Activated naive CD4-positive, alpha-beta T cell treated with anti-CD3 and anti-CD28 coated beads, Interleukin-2, amount 50 U/mL, for 72 hours (primary cell): ENCODE measurements at places on chromosomes 16 and 17.

- DNase-seq, result peak; percentile 72
These were observed 22.6 kb upstream of the CBFA2T3 start for GRCh38 chr16:88999457-89000206.

DNA sequence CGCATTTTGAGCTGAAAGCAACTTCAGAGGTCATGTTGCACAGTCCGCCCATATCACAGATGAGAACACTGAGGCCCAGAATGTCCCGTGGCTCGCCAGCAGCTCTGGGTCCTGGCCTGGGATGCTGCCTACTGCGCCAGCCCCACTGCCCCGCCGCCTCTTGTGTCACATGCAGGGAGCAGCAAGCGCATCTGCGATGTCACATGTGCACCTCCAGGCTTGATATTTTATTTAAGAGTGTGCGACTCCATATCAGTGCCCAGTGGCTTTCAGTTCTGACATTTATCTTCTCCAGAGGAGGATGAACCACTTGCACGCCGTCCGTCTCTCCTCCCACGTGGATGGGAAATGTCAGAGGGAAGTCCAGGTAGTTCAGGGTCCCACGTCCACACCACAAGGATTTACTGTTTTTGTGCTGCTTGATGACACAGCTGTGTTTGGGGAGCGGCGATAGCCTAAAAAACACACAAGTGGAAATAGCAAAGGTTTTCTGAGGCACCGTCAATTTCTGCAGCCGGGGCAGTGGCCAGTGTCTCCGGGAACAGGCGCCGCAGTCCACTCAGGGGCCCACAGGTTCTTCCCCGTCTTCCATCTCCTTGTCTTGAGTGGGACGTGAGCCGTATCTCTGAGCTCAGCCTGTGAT is 7.0 kb upstream of the RBFOX3 start:
- peak; percentile 21 for DNase-seq

DNA sequence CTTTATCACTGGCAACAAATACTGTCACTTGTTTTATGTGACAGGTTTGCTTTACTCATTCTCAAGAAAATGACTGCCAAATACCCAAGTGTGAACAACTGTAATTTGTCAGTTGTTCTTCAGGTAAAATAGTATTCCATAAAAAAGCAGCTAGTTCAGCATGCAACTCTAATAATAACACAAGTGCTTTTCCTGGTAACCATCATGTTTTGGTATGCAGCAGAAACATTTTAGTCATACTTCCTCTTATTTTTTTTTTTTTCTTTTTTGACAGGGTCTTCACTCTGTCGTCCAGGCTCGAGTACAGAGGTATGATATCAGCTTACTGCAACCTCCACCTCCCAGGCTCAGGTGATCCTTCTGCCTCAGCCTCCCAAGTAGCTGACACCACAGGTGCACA is 4.6 kb downstream of the TERF2 start:
- DNase-seq, result no peak

- DNase-seq, result peak; percentile 53
These were observed 85.9 kb upstream of the TOB1 start for GRCh38 chr17:50952013-50952412.

- DNase-seq, result no peak
These were observed 39.6 kb downstream of the MAP2K6 start for GRCh38 chr17:69454051-69454450.

DNA sequence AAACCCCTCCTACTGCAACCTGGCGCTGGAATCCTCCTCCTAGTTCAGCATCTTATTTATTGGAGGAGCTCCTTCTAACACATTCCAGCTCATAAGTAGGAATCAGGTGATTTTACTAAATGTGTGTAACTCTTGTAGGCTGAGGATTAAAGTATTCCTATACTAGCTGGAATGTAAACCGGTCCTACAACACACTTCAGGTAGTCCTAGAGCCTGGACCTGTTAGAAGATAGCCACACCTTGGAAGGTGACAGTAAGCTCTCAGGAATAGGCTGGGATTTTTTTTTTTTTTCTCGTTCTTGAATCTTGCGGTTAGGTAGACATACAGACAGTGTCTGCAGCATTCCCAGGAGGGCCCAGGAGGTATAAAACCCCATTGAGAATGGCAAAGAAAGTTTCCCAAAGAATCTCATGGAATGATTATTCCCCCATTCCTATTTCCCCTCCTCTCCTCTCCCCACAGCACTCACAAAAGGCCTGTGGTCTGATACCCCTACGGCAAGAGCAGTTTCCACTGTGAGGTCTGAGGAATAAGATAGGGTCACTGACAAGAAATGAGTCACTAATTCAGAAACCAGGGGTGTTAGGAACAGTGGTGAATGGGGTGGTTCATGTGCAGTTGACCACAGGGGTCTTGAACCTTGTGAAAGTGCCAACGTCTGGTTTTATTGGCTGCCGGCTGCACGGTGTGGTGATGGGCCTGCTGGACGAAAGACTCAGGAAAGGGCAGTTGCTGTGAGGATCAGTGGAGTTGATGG is 267.1 kb downstream of the UTP18 start:
- no peak for DNase-seq

GRCh38 chr17:9331279-9332131 is 244.1 kb downstream of the STX8 start:
- no peak for DNase-seq

GRCh38 chr17:64579917-64580316 is 73.1 kb downstream of the CEP95 start:
- no peak for DNase-seq

GRCh38 chr17:82283208-82283749 is 9.8 kb upstream of the CSNK1D start:
- DNase-seq, result no peak

GRCh38 chr17:49978501-49978900 is 9.5 kb downstream of the DLX4 start:
- no peak for DNase-seq

DNA sequence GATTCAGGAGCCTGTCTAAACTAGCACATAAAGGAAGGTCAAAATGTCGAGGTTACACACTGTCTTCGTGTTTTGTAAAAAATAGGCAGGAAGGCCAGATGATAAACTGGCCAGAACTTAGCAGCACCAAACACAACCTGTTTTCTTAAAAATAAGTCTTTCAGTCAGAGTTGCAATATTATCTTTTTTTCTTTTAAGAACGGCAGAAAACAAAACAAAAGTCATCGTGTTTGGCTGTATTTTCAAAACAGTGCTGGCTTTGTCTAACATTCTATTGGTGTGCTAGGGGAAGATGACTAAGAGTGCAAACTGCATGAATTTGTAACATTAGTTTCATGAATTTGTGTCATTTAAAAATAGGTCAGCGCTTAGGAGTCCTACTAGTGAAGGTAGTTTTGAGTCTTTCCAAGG is 5.3 kb downstream of the MAF start:
- DNase-seq, result no peak

DNA sequence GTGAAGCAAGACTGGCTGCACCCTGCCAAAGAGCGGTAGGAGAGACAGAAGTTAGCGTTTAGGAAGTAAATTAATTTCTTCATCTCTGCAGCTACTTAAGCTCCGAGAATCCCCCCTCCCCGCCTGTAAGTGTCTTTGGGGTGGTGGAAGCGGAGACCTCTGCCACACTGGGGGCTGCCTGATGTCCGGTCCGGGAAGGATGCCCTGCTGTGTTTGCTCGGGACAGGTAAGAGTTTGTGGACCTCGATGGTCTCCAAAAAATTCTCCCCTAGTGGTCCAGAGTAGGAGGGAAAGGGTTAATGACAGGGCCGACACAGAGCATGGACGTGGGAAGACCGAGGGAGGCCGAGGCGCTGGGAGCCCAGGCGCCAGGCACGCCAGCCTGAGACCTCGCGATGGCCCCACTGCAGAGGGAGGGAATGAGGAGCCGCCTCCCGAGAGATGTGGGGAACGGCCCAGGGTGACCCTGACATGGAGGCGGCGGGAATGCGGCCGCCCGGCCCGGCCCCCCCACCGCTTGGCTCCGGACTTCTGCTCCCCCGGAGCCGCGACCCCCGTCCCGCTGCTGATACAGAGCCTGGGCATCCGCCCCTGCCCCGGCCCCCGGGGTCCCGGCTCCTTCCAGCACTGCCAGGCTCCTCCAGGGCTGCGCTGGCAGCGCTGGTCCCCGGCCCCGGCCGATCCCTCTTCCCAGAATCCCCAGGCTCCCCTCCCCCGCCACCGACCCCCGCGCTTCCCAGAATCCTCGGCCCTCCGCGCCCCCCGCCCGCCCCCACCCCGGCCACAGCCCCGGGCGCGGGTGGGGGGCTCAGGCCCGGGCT is 680 bp downstream of the ZNF629 start:
- no peak for DNase-seq
